ENCODE measurements at places on chromosomes 3 and 15.
A peak's percentile ranks its signal among the peaks of the same experiment; 100 is the strongest.

DNA sequence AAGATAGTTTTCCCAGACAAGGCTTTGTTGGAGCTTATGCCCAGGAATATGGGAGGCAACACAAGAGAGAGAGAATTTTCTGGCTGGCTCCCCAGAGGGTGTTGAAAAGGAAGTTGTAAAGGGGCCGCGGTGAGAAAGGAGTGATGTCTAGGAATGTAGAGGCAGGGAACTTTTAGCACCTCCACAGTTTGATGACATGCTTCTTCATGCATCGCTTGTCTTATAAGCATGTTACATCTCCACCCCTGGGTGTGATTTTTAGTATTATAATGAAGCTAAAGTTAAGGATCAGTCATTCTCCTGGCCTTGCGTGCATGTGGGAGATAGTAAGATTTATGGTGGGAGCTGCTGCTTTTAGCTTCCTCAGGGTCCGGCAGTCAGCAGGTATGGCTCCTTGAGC is 32.8 kb upstream of the TF start:
- DNase-seq, result no peak

DNA sequence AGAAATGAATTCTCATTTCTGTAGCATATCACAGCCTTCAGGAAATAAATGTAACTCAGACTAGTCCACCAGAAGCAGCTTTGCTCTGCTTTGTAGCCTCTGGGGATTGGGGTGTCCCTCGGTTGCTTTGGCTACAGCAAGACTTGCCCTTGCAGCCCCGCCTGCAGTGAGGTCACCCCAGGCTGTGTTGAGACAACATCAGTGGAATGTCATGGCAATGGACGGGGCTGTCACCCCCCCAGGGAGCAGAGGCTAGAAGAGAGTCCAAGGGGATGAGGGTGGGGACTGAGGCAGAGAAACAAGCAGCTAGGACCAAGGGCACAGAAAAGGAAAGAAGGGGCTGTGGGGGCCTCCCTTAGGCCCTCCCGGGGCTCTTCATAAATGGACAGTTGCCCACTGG is 854 bp downstream of the CLEC3B start:
- DNase-seq, result no peak

DNA sequence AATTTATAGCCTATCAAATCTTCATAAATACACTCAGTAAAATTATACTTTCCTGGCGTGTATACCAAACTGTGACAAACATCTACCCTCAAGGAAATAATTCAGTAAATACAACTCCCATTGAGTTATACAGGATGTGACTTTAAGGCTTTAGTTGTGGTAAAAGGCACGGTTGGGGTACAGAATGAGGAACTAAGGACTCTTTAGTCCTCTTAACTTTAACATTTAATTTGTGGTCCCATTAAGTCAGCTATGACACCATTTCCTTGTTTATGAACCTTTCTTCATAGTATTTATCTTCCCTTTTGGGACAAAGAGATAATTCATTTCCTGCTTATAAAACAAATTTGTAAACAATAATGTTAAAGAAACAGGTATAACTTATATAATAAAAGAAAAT is 30.2 kb downstream of the IFT80 start:
- DNase-seq, result no peak

DNA sequence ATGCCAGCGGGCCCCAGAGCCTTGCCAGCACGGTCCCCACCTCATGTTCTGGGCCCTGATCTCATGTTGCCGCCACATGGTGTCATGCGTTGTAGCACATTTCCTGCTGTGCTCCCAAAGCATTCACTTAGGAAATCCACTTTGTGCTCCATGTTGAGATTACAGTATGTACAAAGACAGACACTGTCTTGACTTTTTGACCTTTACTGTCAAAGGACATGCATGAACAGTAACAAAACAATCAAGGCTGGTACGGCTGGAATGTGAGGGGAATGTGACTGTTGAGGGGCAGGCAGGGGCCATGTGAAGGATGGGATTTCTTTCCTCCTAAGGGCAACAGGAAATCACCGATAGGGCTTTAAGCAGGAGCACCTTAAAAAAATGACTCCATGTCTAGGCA is 53.3 kb upstream of the RPL32 start:
- DNase-seq, result no peak

DNA sequence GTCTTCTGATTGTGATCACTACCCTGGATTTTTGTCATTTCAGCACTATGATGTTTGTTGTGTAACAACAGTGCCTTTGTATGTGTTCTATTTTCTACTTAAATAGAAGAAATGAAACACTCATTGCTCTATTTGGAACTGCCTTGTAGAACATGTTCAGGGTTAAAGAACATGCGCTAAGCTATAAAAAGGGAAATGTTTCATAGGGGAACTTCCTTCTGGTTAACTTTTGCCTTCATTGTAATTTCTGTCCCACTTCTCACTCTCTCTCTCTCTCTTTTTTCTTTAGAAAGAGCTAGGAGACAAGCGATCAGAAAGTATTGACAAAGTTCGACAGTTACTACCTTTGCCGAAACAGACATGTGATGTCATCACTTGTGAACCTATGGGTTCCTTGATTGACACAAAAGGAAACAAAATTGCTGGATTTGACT is at the start of gene P2RY12:
Gene P2RY12 (minus strand): TSS at position 13 of the 434 bp plus-strand sequence. CDS start 45,908 bp downstream, outside the sequence.
- no peak for DNase-seq

DNA sequence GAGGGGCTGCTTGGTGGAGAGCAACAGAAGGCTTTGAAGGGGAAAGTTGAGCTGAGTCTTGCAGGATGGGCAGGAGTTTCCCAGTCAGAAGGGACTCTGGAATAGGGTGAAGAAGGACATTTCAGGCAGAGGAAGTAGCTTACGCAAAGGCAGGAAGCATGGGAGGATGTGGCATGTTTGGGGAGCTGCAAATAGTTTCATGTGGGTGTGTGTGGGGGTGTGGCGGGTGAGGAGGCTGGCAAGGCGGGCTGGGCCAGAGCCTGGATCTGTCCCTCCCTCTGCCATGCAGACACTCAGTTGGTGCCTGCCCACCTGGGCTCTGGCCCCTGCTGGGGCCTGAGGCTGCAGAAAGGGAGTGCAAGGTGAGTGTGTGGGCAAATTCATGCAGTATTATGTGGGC is 10.4 kb downstream of the TEX264 start:
- DNase-seq, result peak; percentile 13

DNA sequence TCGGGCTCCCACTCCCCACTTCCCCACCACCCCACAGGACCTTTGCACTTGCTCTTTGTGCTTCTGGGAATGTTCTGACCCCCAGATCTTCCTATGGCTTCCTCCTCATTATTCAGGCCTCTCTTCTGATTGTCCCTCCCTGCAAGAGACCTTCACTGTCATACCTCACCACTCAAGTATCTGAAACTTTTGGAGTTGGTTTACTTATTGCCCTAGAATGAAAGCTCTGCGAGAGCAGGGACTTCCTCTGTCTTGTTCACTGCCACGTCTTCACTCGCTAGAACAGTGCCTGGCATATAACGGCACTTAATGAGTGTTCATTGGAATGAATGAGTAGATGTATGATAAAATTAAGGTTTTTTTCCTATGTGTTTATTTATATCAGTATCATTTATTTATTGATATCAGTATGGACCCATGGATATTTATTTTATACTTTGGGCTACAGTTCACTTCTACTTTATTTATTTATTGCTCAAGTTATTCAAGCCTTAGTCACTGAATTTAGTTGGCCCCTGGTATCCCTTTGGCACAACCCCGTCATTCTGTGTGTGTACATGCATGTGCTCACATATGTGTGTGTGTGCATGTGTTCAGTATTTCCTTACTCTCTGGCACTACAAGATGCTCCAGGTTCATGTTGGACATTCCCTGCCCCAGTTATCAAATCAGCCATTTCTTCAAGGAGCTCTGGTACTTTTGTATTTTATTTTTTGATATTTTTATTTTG is 197.6 kb downstream of the THSD4 start:
- DNase-seq, result no peak

- DNase-seq, result no peak
Observed at GRCh38 chr3:183664913-183665381, 29.5 kb downstream of the KLHL24 start.

GRCh38 chr3:71164881-71165280 is 418.6 kb downstream of the FOXP1 start:
- no peak for DNase-seq

DNA sequence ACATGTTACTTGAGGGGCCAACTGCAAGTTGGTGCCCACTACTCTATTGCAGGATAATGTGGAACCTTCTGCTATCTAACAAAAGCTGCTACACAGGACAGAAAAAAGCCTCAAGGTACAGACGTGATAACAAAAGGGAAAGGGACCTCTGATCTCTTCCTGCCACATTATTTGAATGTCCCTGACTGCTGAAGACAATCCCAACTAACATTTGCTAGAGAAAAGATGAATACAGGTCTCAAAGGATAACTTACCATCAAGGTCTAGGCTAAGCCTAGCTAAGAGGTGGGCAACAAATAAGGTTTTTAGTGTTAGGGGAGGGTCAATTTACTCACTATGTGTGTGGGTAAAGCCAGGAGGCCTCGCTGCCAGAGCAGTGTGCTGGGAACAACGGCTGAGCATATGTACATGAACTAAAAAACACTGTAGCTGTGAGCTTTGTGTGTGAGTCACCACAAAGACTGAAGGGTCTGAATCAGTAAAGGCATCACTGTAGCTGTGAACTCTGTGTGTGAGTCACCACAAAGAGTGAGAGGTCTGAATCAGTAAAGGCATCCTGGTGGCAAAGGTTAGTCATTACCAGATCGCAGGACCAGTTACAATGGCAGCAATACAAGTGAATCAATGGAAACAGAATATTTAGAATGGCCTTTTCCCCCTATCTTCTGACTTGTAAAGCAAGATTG is 111.7 kb downstream of the LMLN start:
- peak; percentile 14 for DNase-seq

GRCh38 chr15:75349851-75350588 is 3.2 kb downstream of the NEIL1 start:
- peak; percentile 63 for DNase-seq

GRCh38 chr15:70342554-70343548 is 245.1 kb upstream of the TLE3 start:
- no peak for DNase-seq

DNA sequence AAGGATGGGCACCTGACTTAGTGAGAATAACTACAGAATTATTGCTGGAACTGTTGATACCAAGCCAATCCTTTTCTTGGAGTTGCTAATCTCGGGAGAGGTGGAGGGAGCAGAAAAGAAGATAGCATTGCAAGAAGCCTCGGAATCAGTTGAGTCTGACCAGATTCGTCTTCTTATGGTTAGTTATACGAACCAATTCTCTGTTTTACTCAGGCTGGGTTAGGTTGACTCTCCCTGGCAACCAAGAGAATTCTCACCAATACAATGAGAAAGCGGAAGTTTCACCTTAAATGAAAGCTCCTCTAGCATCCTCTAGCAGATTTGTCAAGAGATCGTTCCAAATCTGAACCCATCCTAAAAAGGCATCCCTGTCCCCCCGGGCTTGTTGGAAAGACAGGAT is 43.5 kb upstream of the UBE2E1 start:
- DNase-seq, result no peak

DNA sequence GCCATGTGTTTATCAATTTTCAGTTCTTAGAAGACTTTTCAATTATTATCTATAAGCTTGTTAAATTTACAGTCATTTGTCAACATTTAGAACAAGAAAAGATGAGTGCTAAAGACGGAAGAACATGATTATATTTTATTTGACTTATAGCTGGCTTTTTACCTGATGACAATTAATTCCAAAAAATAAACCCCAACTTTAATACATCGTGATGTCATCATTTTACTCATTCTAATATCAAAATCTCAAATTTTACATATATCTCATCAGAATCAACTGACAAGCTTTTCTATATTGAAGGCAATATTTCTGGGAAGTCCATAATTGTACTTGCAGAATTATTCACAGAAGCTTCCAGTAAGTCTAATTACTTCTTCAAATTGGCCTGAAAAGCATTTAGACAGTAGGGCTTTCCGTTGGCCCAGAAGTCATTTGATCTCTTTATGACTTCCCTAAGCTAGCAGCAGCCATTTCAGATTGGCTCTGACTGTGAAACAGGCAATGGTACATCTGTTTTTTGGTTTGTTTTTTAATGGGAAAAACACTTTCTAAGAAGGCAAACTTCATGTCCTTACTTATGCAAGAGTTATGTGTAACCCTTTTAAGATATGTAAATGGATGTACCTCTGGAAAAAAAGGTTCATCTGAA is 234.7 kb upstream of the PLSCR5 start:
- DNase-seq, result no peak

- no peak for DNase-seq
Observed at GRCh38 chr3:33658991-33659848, 58.8 kb downstream of the CLASP2 start.

GRCh38 chr3:126201168-126201567 is 20.8 kb upstream of the ALDH1L1 start:
- no peak for DNase-seq

DNA sequence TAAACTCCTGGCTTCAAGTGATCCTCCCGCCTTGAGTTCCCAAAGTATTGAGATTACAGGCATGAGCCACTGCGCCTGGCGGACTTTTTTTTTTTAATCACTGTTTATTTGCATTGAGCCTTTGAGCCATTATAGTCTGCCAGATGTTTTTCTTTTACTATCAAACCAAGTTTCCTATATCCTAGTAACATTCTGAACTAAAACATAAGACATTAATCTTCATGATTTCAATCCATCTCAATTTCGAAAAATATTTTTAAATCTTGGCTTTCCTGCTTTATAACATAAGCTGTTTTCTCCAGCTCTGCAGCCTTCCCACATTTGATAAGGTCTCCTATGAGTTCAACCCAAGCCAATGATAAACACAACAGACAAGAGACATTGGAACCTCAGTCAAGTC is 75.4 kb downstream of the UMPS start:
- DNase-seq, result no peak

GRCh38 chr3:66021731-66022131 is 17.0 kb downstream of the MAGI1 start:
- DNase-seq, result no peak

DNA sequence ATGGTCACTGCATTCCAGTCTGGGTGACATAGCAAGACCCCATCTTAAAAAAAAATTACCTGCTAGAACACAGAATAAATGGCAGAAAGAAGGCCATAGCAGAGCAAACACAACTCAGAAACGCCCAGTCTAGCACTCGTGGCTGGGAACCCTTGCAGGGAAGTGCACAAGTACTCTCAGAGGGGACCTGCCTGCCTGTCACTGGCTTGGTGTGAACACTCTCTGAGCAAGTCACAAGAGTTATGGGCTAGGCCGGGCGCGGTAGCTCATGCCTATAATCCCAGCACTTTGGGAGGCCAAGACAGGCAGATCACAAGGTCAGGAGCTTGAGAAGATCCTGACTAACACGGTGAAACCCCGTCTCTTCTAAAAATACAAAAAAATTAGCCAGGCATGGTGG is 17.2 kb downstream of the SFMBT1 start:
- DNase-seq, result no peak

GRCh38 chr15:59255680-59256336 is 49.2 kb downstream of the LDHAL6B start:
- DNase-seq, result no peak

- no peak for DNase-seq
Observed at GRCh38 chr3:75265897-75266296, 398.2 kb upstream of the FRG2C start.

DNA sequence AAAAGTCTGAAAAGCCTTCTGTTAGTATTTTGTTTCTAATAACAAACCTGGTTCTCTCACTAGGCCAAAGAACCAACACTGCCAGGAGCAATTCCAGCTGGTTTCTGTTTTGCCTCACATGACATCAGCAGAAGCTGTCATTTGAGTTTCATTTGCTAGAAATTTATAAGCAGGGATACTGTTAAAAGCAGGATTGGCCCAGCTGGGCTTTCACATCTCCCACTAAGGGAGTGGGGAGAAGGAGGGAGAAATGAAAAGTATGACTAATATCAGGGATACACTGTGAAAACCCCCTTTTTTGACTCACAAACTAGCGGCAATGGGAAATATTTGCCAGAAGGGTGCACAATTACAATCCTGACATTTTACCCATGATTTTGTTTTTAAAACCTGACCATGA is 5.3 kb downstream of the CCDC80 start:
- DNase-seq, result no peak
